ENCODE measurements at places on chromosomes 7 and 10. TPM values are rescaled to one million over a fixed set of nuclear protein-coding genes. Genes with fewer than 3 reads are reported as not detected.

TLL2 gene
- total RNA-seq: 0.14 TPM

MMD2 gene
- total RNA-seq: not detected

PVRIG gene
- 81.5 TPM for total RNA-seq

GRCh38 chr7:112097524-112097923 is 108.7 kb downstream of the DOCK4 start:
- no peak for DNase-seq

SPDYE5 gene
- total RNA-seq: not detected

ELAPOR2 gene
- total RNA-seq: 8.6 TPM

CCDC3 gene
- total RNA-seq: not detected

- DNase-seq: no peak
These were observed 28.6 kb upstream of the ST7 start for GRCh38 chr7:116924741-116925140.

- DNase-seq: no peak
These were observed 32.4 kb downstream of the ANXA11 start for GRCh38 chr10:80172896-80173295.

- no peak for DNase-seq
These were observed 102.1 kb downstream of the CRPPA start for GRCh38 chr7:16318989-16319915.

RSPH10B gene
- total RNA-seq: not detected

PHYHIPL gene
- not detected for total RNA-seq

GRCh38 chr10:31215052-31215451 is 104.0 kb upstream of the ZEB1 start:
- DNase-seq: no peak

GRCh38 chr7:1733206-1733907 is 63.3 kb downstream of the ELFN1 start:
- no peak for DNase-seq

LAMB1 gene
- 1.5 TPM for total RNA-seq

Measured in naive thymus-derived CD8-positive, alpha-beta T cell (primary cell).